Trophoblast cell (in vitro differentiated cells and primary cell): ENCODE measurements at places on chromosomes 2 and 18.
A peak's percentile ranks its signal among the peaks of the same experiment; 100 is the strongest.

GRCh38 chr2:26535663-26536275, 57.8 kb upstream of the OTOF start:
- no peak for DNase-seq

DNA sequence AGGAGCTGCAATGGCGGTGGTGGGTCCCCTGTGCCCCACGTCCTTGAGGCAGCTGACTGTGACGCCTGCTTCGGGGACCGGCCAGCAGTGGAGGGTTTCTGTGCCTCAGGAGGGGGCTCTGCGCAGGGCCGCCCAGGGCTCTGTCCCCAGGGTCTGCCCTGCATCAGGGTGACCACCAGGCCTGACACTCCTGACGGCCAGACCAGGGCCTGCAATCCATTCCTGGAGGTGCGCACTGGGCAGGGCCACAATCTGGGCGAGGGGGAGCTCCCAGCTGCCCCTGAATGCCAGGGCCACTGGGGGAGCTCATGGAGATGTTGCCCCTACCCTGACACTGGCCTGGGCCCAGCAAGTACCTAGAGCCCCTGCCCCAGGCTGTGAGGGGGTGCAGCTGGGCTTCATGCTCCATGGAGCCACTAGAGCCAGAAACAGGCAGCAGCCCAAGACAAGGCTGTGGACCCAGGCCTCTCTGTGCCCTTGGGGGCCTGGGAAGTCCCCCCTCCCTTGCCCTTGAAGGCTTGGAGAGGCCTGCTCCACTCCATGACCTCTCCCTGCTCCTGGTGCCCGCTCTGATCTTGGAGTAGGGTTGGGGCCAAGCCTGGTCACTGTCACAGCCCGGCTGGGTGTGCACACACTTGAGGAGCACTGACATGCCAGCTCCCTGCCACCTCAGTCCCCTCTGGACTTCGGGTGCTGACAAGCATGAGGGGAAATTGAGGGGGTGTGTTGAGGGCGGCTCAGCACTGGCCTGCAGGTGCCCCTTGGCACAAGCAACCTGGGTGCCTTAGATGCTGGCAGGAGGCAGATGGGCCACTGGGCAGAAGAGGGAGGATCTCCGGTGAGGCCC, 55.9 kb downstream of the LDAH start:
- DNase-seq = no peak

DNA sequence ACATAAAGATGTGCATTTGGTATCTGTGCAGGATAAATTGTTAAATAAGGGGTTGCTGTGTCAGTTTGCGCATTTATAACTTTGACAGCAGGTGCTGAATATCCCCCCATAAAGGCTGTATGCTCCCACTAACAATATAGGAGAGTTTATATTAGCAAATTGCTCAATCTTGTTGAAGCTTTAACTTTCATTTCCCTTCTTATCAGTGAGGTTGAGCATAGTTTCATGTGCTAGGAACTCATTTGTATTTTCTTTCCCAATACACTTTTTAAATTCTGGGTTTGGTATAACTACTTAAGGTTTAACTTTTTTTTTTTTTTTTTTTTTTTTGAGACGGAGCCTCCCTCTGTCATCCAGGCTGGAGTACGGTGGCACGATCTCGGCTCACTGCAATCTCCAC, 89.0 kb downstream of the FAM117B start:
- no peak for DNase-seq

DNA sequence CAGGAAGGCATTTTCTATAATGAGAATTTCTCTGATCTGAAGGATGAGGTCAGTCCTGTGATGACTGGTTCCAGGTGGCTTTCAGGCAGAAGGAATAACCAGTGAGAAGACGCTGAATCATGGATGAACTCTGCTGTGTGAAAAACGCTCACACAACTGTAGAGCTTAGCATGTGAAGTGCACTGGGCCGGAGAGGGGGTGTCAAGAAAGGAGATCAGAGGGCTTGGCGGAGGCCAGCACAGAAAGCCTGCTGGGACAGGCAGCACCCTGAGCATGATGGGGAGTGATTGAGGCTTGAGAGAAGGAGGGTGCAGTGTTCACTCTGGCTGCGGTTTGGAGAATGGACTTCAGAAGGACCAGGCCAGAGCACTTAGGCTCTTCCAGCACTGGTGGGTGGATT, 236.5 kb downstream of the TPGS2 start:
- no peak for DNase-seq

GRCh38 chr2:171217330-171217729, 56.6 kb upstream of the TLK1 start:
- no peak for DNase-seq

GRCh38 chr2:9693196-9693491, 62.3 kb upstream of the YWHAQ start:
- DNase-seq = peak; percentile 7

GRCh38 chr2:18656048-18656447, 66.7 kb upstream of the NT5C1B start:
- DNase-seq = no peak

DNA sequence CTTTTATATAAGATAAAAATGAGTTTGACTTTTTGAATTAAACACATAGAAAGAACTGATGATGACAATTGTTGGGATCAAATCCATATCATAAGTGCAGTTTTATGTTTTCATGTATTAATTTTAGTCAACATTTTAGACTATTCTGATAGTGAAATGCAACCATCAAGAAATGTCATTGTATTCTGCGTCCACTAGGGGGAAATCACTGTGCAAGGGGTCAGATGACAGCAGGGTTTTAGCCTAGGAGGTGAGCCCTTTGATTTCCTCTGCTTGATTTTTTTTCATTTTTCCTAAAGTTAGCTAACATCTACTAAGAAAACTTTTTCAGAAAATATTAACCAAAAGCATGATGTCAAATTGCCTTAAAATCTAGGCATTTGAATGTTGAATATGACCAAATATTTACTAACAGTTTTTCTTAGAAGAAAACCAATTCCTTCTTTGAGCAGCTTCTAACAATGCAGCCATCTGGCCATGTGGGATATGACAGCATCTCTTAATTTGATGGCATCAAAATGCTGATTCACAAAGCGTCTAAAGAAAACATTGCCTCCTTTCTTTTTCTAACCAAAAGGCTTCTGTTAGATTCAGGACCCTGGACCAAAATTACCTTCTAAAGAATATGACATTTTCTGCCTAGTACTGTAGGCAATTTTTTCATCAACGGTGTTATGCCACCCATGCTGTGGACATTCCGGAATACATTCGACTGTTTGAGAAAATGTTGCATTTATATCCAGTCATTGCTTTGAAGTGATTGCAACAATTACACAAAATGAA, 141.5 kb downstream of the SPHKAP start:
- DNase-seq = no peak

- peak; percentile 68 for DNase-seq
Measured at GRCh38 chr2:29235411-29235810, 120.2 kb downstream of the CLIP4 start.

DNA sequence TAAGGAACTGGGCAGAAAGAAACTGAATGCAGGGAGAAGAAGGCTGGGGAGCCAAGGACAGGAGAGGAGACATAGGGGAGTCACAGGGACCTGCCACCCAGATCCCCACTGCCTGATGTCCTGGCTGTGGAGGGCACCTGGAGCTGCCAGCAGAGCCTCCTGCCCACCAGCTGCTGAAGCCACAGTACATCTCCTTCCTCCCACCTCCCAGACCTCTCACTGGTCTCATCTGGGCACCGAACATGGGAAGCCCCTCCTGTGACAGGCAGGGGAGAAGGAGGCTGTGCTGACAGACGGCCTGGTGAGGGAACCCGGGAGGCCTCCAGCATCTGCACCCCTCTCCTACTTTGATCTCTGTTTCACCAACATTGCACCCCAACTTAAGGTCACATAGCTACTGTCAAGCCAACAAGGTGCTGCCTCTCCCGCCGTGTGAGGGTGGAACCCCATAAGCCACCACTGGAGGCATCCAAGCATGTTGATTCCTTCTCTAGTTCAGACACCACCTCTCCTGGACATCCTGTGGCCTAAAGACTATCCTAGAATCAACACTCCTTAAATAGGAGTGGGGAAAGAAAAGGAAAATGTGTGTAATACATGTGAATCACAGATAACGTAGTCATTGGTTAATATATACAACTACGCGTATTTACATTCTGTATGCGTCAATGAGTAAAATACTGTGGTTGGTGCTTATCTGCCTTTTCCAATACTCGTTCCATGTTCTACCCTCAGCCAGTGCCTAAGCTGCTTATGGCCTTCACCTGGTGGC, 3.5 kb upstream of the RNPEPL1 start:
- DNase-seq = no peak
